ENCODE measurements at places on chromosomes 1 and 21.

DNA sequence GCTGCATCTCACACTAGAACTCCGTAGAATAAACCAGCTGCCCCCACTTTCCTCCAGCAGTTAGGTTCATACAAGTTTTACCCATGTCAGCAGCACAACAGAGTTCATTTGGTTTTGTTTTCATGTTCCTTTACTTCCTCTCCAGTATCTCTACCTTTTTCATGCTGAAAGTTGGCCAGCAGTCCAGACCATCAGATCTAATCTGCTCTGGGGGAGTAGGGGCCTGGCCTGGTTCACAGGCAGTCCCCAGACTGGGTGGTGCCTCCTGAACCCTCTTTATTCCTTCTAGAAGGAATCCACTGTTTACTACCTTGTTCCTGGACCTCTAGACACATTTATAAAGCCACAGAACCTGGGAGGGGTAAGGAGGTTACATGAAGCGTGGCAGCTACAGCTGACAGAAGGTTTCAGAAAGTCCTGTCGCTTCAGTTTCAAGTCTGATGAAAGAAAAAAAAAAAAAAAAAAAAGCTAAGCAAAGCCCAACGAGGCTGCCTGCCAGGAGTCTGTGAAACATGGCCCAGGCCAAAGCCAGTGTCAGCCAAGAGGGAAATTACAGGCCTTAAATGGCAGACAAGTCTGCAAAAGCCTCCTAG is 184.6 kb upstream of the JUN start:
- peak; percentile 93 for DNase-seq

GRCh38 chr1:11176081-11176706 is 13.0 kb upstream of the ANGPTL7 start:
- DNase-seq: no peak

DNA sequence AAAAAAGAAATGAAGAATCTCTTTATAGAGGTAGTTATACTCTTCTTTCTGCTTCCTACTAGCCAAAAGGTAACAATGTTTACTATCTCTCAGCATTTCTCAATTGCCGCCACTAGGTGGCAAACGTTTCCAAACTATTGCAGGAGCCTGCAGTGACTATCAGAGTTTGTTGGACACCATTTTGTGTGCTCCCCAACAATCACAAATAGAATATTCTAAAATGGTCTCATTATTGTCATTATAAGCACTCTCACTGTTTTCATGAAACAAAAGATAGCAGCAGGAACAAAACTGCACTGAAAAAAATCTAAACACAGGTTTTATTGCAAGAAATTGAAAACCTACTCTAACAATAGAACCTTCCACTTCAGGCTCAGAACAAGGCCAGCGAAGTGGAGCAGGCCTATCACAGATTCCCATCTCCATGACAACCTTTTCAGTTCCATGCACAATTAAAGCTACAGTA is 83.9 kb upstream of the PLPPR4 start:
- peak; percentile 92 for DNase-seq

DNA sequence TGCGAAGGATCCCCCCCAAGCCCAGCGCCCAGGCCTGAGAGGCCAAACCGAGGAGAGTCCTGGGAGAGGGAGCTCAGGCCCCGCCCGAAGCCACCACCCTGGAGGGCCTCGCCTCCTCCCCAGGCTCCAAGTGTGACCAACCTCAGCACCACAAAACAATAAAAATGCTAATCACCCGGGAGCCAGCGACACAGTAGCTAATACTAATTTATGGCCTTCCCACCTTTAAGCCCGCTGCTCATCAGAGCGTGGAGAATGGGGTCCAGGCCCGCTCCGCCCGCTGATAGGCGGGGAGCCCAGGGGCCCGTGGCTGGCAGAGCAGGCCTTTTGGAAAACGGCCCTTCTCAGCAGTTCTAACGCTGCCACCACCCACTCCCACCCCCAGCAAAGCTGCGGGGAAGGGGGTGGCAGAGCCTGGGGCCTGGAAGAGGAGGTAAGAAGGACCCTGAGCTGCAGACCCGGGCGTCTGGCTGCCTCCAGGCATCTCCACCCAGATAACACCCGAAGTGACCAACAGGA is 20.4 kb upstream of the TAS1R2 start:
- no peak for DNase-seq

GRCh38 chr1:159289060-159289459 is 13.1 kb upstream of the FCER1A start:
- no peak for DNase-seq

- peak; percentile 78 for DNase-seq
Measured at GRCh38 chr1:117120774-117121588, 568 bp downstream of the TRIM45 start.

- DNase-seq: no peak
Measured at GRCh38 chr1:91273875-91274274, 130.8 kb downstream of the HFM1 start.

DNA sequence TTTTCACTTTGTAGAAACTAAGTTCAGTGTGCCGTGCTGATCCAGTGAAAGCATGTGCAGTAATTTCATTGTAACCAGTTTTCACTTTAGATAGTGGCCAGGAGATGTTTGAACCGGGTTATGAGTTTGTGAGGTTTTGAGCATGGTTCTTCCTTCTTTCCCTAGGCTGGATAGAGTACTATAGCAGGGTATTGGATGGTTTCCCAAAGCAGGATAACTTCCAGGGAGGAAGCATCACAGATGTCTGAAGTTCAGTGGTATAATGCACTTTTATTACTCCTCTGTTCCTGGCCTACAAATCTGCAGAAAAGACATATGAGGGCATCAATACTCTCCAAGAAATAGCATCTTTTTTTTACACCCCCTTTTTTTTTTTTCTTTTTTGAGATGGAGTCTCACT is 823.1 kb downstream of the USP25 start:
- DNase-seq: no peak

- DNase-seq: no peak
Measured at GRCh38 chr1:234226113-234226818, 147.0 kb upstream of the COA6 start.

GRCh38 chr1:89546934-89547562 is 22.4 kb downstream of the LRRC8B start:
- DNase-seq: no peak

- no peak for DNase-seq
Measured at GRCh38 chr1:156483397-156483796, 17.2 kb downstream of the MEF2D start.

DNA sequence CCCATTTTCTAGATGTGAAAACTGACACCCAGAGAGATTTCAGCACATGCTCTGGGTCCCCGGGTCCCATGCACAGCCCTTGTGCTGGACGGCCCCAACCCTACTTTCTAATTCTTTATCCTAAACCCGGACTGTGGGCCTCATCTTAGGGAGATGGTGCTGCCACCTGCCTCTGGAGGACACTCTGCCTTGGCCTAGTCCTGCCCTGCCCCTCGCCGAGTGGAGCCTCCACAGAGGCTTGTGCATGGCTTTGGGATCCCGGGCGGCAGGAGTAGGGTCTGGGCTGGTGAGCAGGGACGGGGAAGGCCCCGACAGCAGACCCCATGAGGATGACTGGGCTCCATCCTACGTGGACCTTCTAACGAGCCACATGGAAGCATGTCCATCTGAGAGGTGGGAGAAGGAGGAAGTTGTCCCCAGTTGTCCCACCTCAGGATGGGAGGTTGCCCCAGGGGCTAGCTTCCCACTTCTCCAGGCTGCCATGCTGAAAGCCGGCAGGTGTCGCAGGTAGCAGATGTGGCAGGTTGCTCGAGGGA is 12.4 kb downstream of the MX2 start:
- no peak for DNase-seq

GRCh38 chr1:115129071-115129640 is 39.9 kb upstream of the TSPAN2 start:
- no peak for DNase-seq

- DNase-seq: peak; percentile 93
Measured at GRCh38 chr1:200780545-200781369, 42.1 kb downstream of the CAMSAP2 start.

GRCh38 chr1:72122099-72122880 is 160.0 kb downstream of the NEGR1 start:
- peak; percentile 82 for DNase-seq

DNA sequence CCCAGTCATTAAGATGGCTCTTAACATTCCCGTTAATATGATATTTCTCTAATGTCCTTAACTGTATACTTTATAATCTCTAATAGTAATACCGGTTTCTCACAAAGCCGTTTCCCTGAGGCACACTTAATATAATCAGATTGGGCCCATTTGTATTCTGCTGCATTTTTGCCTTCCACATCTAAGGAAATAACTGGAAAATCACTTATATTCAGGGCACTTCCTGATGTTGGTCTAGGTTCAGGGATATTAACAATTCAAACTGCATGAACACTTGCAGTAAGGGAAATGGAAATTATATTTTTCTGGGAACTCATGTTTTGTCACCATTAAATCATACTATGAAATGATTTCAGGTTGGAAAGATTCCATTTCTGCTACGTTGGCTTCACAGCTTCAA is 119.8 kb downstream of the TPR start:
- DNase-seq: no peak

- DNase-seq: no peak
Measured at GRCh38 chr1:204045430-204045829, 27.5 kb upstream of the SOX13 start.

DNA sequence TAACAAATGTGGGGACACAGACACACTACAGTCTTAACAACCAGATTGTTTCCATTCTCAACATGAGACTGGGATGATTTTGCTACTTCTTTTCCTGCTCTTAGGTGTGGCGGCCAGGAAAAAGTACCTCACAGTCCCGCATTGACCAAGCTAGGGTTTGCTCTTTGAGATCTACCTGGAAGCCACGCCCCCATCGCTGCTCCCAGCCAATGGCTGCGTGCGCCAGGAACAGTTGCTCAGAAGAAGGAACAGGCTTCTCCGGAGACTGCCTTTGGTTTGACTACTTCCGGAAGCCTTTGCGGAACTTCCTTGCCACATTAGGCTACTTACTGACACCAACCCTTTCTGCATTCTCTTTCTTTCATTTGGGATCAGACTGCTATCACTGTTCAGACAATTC is 44.2 kb upstream of the PLD5 start:
- DNase-seq: no peak

- no peak for DNase-seq
Measured at GRCh38 chr1:168477792-168478191, 66.0 kb downstream of the XCL2 start.

GRCh38 chr21:32298148-32298559 is 501 bp upstream of the MRAP start:
- peak; percentile 52 for DNase-seq

- DNase-seq: no peak
Measured at GRCh38 chr1:65165269-65165993, 17.4 kb downstream of the AK4 start.

DNA sequence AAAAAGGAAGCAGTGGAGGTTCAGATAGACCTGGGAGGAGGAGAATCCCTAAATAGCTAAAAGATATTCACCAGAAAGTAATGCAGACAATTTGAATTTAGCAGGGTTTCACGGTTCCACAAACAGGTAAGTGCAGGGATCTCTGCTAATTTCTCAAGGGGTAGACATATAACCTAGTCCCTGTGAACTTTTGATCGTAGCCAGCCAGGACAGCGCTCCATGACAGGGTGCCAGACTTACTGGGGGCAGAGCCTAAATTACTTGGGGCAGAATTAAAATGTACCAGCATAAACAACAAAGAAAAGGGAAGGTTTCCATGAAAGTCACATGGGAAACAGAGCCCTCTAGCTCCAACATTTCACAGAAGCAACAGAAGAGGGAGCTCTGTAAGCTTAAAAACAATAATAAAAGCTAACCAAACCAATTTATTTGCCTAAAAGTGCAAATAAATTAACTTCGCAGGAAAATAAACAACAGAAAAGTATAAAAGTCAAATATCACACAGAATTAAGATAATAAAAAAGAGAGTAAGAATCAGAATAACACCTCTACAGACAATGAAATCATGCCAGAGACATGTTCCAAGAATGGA is 198.3 kb downstream of the DUSP10 start:
- no peak for DNase-seq

DNA sequence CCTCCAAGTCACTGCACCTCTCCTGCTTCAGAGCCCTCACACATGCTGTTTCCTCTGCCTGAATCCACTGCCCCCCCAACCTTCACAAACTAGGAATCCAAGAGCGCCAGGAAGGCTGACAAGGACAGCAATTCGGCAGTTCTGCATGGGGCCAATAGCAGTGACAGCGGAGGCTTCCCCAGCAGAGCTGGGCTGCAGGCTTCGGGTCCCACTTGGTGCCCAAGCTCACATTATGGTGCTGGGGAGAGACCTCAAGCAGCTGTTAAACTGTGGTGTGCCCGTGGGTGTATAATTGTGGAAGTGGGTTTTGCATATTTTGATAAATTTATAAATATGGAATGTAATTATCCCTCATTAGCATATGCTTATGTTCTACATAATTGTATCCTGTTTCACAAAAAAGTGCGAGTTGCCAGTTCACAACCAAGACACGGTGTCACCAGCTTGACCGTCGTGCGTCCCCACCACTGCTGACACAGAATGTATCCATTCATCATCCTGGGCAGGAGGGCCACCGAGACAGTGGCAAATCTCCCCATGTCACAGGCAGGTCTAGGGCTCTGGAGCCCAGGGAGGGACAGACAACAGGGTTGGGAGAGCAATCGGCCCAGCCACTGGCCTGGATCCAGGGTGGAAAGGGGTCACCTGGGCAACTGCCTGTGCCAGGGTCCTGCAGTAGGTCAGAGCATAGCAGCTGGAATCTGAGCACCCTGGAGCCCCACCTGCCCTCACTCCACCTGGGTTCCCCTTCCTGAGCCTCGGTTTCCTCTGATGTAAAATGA is 81.6 kb downstream of the MATN1 start:
- DNase-seq: no peak

GRCh38 chr1:93186667-93187066 is 6.1 kb downstream of the CCDC18 start:
- DNase-seq: no peak

- DNase-seq: no peak
Measured at GRCh38 chr1:216005916-216006315, 417.3 kb downstream of the USH2A start.

GRCh38 chr1:9194024-9194423 is 40.5 kb upstream of the H6PD start:
- DNase-seq: no peak

- peak; percentile 68 for DNase-seq
Measured at GRCh38 chr1:40032240-40032891, 8.2 kb upstream of the CAP1 start.

DNA sequence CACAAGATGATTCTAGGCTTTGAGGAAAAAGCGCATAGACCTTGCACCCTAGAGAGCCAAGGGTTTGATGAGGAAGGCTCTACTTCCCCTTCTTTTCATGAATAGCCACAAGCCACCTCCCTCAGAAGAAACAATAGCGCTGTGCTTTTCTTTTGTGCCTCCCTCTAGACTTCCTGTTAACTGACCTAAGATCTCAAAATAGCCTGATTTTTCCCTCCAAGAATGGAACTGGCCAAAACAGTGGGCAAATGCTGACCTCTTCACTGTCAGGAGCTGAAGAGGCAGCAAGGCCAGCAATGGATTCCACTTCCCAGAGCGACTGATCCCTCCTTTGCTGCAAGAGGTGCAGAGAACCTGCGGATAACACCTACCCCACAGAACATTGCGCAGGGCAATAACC is 362.8 kb downstream of the KCNH1 start:
- no peak for DNase-seq
